ENCODE measurements at places on chromosomes 11 and 22. TPM values are rescaled to one million over a fixed set of nuclear protein-coding genes. Genes with fewer than 3 reads are reported as not detected.

DNA sequence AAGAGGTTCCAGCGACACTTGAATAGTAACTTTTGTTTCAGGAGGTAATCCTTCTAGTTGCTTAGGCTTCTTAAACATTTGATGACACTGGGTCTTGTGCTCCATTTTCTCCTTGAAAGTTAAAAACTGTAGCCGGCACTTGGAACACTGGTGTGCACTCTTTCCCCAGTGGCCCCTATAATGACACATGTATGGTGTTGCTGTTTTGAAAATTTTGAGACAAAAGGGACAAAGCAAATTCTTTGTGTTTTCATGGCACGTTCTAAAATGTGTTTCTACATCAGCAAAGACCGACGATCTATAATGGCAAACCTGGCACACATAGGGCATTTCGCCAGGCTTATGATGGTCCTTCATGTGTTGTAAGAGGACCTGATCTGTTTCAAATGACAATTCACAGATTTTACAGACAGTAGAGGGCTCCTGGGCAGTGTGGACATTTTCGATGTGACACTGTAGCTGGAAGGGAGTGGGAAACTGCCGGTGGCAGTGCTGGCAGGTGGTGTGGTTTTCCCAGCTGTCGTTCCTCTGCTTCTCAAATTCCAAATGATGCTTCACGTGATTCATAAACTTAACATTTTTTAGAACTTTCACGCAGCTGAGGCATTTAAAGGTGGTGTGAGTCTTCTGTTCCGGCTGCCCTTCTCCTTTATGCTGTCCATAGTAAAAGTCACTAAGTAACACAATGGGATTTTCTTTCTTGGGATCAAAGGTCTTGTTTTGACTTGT, 20.5 kb downstream of the ZNF280B start:
- no peak for DNase-seq

- no peak for DNase-seq
Measured at GRCh38 chr11:77470504-77470903, 3.4 kb downstream of the PAK1 start.

DNA sequence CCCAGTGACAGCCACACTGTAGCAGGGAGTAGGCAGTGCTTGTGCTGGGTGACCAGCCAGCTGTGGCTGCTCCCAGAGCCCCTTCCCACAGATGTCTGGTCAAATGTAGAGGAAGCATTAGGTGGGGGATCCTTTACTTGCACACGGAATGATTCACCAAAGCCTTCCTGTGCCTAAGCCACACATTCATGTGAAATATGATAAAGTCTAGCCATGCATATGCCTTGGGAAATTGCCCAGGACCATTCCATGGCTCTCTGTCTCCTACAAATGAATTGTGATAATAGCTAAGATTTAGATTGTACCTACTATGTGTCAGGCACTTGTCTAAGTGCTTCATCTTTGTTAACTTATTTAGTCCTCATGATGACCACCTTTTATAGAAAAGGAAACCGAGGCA, 217.5 kb upstream of the E2F8 start:
- DNase-seq: no peak

OR2D2 gene
- 0.36 TPM for total RNA-seq
